ENCODE measurements at places on chromosomes 4 and X. TPM values are rescaled to one million over a fixed set of nuclear protein-coding genes. Genes with fewer than 3 reads are reported as not detected.

Gene ODAM
- 214 TPM for total RNA-seq

Gene SSX4
- not detected for total RNA-seq

GRCh38 chr4:189912170-189912569 lies 28.5 kb upstream of the FRG1 start:
- H3K36me3 ChIP-seq: no peaks in the 10 kb centered on the region
- no peaks in the 10 kb centered on the region for H3K4me1 ChIP-seq
- no peak overlapping the region for H3K4me3 ChIP-seq
- no peak for DNase-seq
- H3K27ac ChIP-seq: no peak overlapping the region
- H3K27me3 ChIP-seq: no peaks in the 10 kb centered on the region

GRCh38 chr4:111572470-111572869 lies 572.8 kb upstream of the FAM241A start:
- H3K36me3 ChIP-seq: no peaks in the 10 kb centered on the region
- no peaks in the 10 kb centered on the region for H3K27me3 ChIP-seq
- H3K4me1 ChIP-seq: no peaks in the 10 kb centered on the region
- no peak overlapping the region for H3K4me3 ChIP-seq
- no peak overlapping the region for H3K27ac ChIP-seq
- no peak for DNase-seq

GRCh38 chr4:165325732-165326512 lies 1.5 kb upstream of the MSMO1 start:
- H3K4me3 ChIP-seq: no peak overlapping the region
- peaks cover 7% of the 10 kb centered on the region for H3K4me1 ChIP-seq
- peaks cover 8% of the 10 kb centered on the region for H3K36me3 ChIP-seq
- DNase-seq: no peak
- no peak overlapping the region for H3K27ac ChIP-seq
- no peaks in the 10 kb centered on the region for H3K27me3 ChIP-seq

- no peaks in the 10 kb centered on the region for H3K27me3 ChIP-seq
- H3K36me3 ChIP-seq: no peaks in the 10 kb centered on the region
- no peak overlapping the region for H3K27ac ChIP-seq
- no peak for DNase-seq
- H3K4me1 ChIP-seq: no peaks in the 10 kb centered on the region
Observed at GRCh38 chr4:6619466-6620255, 20.8 kb upstream of the MRFAP1 start.

- H3K27ac ChIP-seq: no peak overlapping the region
- no peak overlapping the region for H3K4me3 ChIP-seq
- H3K36me3 ChIP-seq: no peaks in the 10 kb centered on the region
- DNase-seq: no peak
- no peaks in the 10 kb centered on the region for H3K27me3 ChIP-seq
Observed at GRCh38 chr4:87077914-87078585, 142.4 kb downstream of the KLHL8 start.

Data from Calu3 (cell line).